Endothelial cell (in vitro differentiated cells): ENCODE measurements at places on chromosomes 1 and 21.

DNA sequence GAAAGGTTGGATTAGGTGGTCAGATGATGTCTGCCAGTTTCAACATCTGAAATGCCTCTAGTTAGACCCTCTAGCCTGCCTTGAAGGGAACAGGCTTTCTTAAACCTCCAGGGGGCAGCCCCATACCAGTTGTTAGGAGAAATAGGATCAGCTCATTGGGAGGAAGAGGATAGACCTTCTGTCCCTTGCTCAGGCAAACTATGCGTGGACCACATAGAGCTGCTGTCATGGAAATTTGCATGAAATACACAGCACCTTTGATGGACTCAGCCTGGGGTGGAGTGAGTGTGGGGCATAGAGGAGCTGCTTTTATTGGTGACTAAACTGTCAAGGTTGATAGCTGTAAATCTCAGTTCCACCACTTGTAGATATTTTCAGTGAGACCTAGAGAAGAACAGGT, 38.4 kb upstream of the SPAG17 start:
- DNase-seq: peak; percentile 60

GRCh38 chr1:223763881-223764280, 51.5 kb downstream of the CAPN2 start:
- DNase-seq: no peak

DNA sequence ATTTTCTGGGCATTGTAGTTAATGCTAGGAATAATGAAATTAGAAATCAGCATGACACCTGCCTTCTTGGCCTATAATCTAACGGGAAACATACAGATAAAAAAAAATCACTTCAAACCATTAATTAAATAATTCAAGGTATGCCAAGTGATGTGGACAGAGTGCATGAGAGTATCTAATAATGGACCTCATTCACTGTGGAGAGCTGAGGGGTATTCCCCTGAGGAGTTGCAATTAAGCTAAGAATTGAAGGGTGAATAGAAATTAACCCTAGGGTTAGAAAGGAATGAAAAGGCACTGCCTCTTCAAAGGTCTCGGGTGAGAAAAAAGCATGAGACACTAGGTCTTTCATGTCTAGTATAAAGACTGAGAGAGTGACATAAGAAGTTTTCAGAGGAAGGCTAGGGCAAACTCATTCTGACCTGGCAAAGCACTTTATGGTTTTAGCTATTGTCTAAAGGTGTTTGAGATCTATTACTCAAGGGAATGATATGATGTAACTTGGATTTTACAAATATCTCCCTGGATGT, 466.1 kb downstream of the KCNT2 start:
- no peak for DNase-seq

GRCh38 chr1:162847839-162848453, 13.0 kb downstream of the CCDC190 start:
- DNase-seq: peak; percentile 86

DNA sequence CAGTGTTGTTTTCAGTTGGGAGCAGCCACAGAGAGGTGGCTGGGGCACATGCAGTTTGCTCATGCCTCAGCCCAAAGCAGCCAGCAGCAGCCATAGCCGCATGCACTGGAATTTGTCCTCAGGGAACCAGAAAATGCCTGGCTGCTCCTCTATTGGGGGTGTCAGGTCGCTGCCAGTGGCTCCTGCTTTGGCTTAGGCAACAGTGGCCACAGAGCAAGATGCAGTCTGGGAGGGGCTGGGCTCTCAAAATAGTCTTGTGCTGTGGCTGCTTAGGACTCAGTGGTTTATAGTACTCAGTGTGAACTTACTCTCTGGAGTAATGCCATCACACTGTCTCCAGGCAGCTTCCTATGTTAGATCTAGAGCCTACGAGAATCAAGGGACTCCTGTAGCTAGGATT, 25.0 kb downstream of the CD55 start:
- DNase-seq: no peak

- DNase-seq: no peak
Observed at GRCh38 chr21:26977746-26978145, 10.9 kb upstream of the ADAMTS5 start.

DNA sequence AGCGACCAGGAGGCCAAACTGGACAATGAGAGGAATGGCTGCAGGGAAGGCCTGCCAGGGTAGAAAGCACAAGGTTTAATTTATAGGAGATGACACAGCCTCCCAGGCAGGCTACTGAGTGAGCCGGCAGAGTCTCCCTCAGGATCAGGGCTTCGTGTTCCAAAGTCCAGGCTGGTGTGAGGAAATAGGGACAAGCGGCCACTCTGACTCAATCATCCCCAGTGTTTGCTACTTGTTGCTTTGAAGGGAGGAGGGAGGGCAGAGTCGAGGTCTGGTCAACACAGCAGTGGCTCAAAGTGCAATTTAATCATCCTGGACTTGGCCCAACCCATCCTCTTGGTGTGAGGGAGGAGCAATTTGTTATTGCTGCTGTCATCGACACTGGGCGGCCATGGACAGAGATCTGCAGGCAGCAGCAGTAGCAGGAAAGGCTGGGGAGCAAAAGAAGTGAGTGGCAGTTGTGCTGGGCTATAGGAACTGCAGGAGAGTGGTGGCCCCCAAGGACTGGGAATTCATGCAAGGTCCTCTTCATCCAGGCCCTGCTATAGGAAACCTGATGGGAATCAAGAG, 27.5 kb downstream of the TBX15 start:
- DNase-seq: no peak

DNA sequence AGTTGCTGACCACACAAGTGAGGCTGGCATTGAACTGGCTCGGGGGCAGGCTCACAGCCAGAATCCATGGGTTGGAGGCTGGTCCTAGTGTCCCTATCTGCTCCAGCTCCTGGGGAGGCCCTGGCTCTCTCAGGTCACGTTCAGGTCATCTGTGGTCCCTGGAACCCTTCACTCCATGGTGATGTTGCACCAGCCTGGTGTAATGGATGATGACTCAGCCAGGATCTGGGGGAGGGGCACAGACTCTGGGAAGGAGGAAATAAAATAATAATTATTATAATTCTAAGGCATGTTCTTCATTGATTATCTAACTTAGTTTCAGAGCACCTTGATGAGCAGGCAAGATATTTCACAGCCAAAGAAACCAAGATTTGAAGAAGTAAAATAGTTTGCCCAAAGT, 26.6 kb upstream of the FCRL4 start:
- no peak for DNase-seq

DNA sequence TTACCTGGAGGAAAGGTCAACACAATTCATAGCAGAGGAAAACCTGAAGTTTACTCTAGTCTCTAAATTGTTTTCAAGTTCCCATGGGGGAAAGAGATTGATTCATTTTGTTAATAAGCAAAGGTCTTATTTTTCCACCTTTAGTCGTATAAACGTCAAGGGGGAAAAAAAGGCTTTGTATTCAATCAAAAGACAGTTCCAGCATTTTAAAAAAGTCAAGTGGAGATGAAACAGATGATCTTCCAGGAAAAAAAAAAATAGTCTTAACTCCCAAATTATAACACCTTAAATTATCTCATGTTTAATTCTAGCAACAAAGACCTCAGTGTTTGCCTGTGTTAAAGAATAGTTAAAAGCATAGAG, 140.5 kb downstream of the TOMM20 start:
- no peak for DNase-seq

- DNase-seq: no peak
Observed at GRCh38 chr1:167821969-167822685, 91.8 kb downstream of the ADCY10 start.

DNA sequence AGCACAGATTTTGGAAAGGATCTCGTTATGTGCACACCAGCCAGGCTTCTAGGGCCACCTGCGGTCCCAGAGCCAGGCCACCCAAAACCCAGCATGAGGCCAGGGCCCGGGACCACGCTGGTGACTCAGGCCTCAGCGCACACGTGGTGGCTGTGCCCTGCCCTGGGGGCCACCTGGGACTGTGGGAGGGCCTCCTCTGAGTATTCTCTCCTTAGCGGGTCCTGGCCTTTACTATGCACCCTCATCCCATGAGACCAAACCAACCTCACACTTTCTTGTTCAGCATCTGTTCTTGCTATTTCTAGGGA, 9.9 kb downstream of the WNT9A start:
- no peak for DNase-seq

GRCh38 chr1:181081395-181081794, 7.1 kb upstream of the IER5 start:
- no peak for DNase-seq

DNA sequence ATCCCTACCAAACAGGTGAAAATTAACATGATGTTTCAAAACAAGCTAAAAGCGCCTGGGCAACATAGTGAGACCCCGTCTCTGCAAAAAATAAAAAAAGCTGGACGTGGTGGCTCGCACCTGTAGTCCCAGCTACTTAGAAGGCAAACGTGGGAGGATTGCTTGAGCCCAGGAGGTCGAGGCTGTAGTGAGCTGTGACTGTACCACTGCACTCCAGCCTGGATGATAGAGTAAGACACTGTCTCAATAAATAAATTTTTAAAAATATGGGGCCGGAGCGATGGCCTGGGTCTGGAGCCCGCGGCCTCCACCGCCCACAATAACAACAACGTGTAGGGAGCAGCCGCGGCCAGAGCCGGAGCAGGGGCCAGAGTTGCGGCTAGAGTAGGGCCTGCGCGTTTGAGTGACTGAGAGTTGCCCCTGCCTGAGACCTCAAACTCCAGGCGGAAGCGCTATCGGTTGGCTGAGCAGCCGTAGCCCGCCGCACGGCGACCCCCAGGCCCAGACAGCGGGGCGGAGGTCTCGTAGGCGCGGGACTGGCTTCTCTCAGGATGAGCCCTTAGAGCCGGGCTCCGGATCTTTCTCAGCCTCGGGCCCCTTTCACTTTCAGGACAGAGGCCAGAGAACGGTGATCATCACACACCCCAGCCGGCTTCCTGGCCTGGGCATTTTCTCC, 41.4 kb downstream of the ZMYM1 start:
- no peak for DNase-seq

- DNase-seq: peak; percentile 23
Observed at GRCh38 chr1:98323906-98324358, 337.6 kb upstream of the SNX7 start.

DNA sequence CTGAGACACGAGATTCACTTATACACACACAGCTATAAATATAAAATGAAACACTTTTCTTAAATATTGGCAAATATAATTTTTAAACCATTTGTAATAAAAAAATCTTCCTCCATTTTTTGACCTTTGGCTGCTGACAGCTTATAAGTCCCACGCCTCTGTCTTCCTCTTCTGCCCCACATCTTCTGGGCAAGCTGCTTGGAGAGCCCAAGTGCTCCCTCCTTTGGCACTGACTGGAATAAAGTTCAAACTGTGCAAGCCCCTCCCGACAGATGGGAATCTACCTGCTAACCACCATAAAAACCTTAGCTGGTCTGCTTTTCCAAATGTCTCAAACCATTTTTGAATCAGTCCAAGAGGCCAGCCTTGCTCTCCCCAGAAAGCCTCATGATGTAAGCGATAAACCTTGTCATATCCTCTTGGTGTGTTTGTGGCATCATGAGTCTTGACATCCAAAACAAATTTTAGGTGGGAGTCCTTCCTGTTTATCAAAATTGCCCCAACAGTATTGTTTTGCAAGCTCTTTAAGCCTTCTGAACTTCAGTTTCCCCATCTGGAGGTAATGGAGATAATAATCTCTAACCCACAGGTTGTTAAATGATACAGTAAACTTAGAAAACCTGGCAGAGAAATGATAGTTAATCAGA, 99.8 kb downstream of the SNX7 start:
- DNase-seq: peak; percentile 14

- DNase-seq: no peak
Observed at GRCh38 chr1:51453010-51453409, 66.1 kb downstream of the EPS15 start.

DNA sequence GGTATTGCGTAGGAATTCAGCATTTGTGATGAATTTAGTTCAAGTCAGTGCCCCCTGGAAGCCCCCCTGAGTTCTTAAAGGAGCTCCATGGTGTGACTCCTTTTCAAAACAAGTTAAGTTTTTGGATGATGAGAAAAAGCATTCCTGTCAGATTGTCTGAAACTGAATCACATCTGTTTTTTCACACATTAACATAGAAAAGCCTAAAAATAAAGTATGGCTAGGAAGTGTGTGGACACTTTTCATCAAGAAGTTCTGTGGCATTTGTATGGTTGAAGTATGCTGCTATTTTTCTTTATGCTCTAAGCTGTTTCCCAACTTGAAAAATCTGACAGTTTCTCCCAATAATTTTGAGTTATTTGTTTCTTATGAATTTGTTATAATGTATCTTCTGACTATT, 33.7 kb downstream of the PRDM2 start:
- no peak for DNase-seq
